Activated naive CD4-positive, alpha-beta T cell (primary cell): ENCODE measurements at places on chromosomes 3 and 15.

DNA sequence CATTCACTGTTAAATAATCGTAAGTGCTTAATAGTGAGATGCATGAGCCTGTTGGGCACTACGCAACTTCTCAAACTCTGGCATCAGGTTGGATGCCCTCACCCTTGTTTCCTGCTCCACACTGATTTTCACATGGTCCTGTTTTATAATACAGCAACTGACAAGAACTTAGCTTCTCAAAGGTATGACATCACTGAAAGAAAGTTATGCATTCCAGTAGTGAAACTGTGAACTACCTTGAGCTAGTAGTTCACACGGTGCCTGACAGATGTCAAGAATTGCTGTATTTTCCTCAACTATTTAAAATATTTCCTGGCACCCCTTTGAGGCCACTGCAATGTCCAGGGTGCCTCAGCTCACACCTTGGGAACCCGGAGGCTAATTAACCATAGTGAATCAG lies 327.5 kb downstream of the RORA start:
- DNase-seq = no peak

GRCh38 chr3:123385001-123385401 lies 63.9 kb downstream of the ADCY5 start:
- no peak for DNase-seq

- DNase-seq = peak; percentile 60
Measured at GRCh38 chr3:51669241-51670052, 1.6 kb upstream of the TEX264 start.

DNA sequence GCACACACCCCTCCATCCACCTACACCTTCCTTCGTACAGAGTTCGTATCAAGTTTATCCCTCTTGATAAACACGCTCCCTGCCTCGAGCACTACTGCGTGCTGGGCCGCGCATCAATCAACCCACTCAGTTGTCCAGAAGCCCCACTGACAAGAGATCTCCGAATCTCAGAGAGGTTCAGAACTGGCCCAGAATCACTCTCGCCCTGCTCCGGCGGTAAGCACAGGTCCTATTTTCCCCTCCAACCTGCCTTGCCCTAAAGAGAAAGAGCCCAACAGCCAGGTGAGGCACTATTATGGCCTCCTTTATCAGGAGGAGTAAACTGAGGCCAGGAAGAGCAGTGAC lies 494 bp upstream of the NISCH start:
- DNase-seq = no peak

- no peak for DNase-seq
Measured at GRCh38 chr3:188392076-188392475, 238.1 kb downstream of the LPP start.

DNA sequence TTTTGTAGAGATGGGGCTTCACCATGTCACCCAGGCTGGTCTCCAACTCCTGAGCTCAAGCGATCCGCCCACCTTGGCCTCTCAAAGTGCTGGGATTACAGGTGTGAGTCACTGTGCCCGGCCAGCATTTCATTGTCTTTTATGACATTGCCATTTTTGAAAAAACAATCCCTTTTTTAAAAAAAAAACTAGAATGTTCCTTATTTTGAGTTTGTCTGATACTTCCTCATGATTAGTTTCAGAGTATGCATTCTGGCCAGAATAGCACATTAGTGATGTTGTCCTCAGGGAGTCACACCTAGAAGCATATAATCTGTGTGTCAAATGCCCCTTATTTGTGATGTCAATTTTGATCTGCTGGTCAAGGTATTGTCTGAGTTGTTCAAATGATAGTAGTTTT lies 21.2 kb upstream of the NMD3 start:
- no peak for DNase-seq

GRCh38 chr3:71208211-71209095 lies 375.1 kb downstream of the FOXP1 start:
- DNase-seq = no peak
